ENCODE measurements at places on chromosomes 12 and 14.

DNA sequence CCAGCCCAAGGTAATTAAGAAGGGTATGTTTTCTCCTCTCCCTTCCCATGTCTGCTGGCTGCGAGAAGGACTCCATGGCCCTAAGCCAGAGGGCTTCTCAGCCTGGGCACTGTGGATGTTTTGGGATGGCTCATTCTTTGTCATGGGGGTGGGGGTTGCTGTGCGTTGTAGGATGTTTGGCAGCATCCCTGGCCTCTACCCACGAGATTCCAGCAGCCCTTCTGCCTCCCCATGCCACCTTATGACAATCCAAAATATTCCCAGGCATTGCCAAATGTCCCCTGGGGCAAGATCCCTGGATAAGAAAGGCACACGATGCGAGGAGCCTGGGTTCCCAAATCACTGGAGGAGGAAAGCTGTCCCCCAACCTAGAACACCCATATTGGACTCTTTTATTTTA is 36.4 kb downstream of the DAO start:
- no peak for DNase-seq

GRCh38 chr12:110577864-110578693 is 5.0 kb downstream of the PPTC7 start:
- DNase-seq, result peak; percentile 93

- no peak for DNase-seq
Measured at GRCh38 chr14:97782871-97783414, 985.8 kb downstream of the VRK1 start.

DNA sequence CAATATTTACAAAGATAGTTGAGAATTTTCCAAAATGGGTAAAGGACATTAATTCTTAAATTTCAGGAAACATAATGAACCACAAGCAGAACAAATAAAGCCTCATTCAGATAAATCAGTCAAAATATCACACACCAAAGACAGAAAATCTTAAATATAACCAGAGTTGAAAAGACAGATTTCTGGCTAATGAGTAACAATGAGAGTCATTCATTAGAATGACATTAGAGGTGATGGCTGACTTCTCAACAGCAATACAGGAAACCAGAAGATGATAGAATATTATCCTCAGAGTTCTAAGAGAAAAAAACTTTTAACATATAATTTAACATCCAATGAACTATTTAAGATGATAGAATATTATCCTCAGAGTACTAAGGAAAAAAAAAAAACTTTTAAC is 124.2 kb downstream of the DENND5B start:
- no peak for DNase-seq

DNA sequence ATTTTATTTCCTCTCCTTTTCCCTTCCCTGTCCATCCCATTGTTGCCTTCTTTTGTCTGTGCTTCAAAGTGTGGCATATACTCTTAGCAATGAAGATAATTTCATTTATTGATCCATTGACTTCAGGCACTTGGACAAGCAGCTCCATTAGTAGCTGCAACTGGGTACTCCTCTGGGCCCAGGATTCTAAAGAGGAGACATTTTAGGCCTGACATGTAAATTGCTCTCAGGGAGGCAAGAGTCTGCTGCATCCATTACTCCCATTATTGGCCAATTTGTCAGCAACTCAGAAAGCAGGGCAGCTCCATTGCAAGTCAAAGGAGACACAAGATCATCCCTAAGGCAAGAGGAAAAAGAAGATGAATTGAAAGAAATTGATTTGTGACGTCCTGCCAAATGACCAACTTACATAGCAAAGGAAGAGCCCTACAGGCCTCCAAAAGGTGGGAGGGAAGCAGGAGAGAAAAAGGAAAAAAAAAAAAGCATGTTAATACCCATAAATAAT is 1094.1 kb upstream of the FLRT2 start:
- no peak for DNase-seq

GRCh38 chr12:105922670-105923102 is 216.1 kb downstream of the NUAK1 start:
- peak; percentile 39 for DNase-seq

- no peak for DNase-seq
Measured at GRCh38 chr14:61104358-61104757, 123.3 kb downstream of the SLC38A6 start.

GRCh38 chr12:9928607-9929006 is 3.6 kb downstream of the CLEC2A start:
- no peak for DNase-seq

- DNase-seq, result no peak
Measured at GRCh38 chr12:123253641-123254459, 17.8 kb downstream of the CDK2AP1 start.

GRCh38 chr14:95128140-95128539 is 29.2 kb downstream of the DICER1 start:
- no peak for DNase-seq

DNA sequence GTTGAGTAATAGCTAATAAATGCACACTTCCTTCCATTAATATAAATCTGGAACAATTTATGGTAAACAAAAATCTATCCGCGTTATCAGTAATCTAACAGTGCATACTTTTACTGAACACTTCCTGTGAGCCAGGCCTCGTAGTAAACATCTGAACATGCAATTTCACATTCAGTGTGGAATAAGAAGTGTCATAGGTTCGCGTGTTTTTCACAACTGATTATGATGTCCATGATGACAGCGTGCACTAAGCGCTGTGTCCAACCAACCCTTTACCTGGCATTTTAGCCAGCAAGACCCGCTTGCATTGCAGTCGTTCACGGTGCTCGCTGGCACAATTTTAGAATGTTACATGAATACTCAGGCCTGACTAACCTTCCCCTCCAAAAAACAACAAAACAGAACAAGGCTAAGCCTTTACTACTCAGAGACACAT is 2.1 kb downstream of the PNMA1 start:
- no peak for DNase-seq

- DNase-seq, result peak; percentile 22
Measured at GRCh38 chr12:47017901-47018475, 61.4 kb upstream of the PCED1B start.

- no peak for DNase-seq
Measured at GRCh38 chr12:27243006-27243405, 1.1 kb upstream of the STK38L start.

DNA sequence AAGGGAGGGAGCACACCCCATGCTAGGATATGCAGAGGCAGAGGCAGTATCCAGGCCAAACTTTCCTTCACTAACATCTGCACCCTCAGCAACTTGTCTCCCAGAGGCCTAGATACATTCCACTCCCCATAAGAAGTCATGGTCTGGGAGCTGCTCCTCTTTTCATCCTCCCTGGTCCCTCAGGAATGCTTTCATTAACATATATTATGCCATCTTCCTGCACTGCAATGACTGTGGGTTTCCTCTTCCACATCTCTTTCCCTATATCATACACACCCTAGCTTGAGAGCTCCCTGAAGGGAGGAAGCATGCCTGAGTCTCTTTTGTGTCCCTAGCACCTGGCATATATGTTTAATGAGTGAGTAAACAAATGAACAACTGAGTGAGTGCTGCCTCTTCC is 8.6 kb downstream of the DDN start:
- no peak for DNase-seq

DNA sequence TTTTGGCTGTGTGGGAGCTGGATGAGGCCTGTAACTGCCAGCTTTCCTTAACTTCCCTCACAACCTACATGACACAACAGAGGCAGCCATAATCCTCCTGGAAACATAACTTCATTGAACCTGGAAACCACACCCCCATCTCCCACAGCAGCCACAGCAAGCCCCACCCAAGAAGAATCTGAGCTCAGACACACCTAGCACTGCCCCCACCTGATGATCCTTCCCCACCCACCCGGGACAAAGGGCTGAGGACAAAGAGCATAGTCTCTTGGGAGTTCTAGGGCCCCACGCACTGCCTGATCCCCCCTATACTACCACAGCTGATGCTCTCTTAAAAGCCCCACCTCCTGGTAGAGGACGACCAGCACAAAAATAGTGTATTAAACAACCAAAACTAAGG is 29.6 kb upstream of the TSPAN8 start:
- DNase-seq, result no peak

- DNase-seq, result peak; percentile 23
Measured at GRCh38 chr12:124404162-124404784, 109.4 kb downstream of the RFLNA start.

DNA sequence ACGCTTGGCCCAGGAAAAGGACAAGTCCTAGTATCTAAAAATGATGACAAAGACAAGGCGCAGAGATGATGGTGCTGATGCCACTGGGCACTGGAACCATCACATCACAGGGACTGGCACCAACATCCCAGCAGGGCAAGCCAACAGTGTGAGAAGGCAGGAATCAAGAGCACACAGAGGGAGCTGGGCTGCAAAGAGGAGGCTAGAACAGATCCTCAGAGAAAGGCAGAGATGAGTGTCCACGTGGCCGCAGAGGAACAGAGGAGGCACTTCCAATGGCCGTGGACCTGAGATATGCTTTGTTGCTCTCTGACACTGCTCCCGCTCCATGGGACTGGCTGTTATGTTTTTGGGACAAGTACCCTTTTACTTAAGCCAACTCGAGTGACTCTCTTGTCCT is 17.9 kb downstream of the FOXN3 start:
- no peak for DNase-seq

DNA sequence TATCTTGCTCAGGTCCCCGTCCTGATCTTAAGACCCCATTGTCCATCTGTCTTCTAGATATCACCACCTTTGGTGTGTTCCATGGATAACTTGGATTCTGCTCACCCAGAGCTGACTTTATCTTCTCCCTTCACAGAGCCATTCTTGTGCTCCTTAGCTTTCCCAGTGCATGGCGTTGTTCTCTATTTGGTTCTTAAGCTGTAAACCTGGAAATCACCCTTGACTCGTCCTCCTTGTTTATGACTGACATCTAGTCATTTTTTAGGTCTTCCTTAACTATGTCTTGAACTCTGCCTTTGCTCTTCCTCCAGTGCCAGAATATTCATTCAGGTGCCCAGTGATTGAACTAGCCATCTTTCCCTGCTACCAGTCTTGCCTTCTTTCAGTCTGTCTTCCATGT is 11.7 kb downstream of the STK38L start:
- DNase-seq, result no peak

- no peak for DNase-seq
Measured at GRCh38 chr14:95886366-95887056, 9.9 kb downstream of the TUNAR start.

DNA sequence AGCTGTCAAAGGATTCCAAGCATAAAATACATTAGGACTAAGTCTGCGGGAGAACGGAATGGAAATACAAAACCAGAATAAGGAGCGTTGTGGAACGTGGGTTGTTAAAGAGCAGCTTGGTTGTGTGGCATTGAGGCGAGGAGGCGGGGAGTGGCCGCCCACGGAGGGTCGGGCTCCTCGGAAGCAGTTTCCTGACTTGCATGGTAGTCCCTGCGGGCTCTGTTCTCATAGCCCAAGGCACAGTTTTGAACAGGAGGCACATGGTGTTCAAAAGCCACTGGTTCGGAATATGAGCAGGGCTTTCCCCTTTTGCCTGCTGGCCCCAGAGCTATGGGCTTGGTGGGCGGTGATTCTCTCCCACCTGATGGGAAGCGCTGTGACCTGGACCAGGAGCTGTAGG is 12.2 kb downstream of the DDX51 start:
- no peak for DNase-seq

GRCh38 chr12:29519585-29520182 is 22.2 kb upstream of the OVCH1 start:
- peak; percentile 56 for DNase-seq

- DNase-seq, result no peak
Measured at GRCh38 chr14:75312341-75312740, 33.7 kb downstream of the FOS start.

DNA sequence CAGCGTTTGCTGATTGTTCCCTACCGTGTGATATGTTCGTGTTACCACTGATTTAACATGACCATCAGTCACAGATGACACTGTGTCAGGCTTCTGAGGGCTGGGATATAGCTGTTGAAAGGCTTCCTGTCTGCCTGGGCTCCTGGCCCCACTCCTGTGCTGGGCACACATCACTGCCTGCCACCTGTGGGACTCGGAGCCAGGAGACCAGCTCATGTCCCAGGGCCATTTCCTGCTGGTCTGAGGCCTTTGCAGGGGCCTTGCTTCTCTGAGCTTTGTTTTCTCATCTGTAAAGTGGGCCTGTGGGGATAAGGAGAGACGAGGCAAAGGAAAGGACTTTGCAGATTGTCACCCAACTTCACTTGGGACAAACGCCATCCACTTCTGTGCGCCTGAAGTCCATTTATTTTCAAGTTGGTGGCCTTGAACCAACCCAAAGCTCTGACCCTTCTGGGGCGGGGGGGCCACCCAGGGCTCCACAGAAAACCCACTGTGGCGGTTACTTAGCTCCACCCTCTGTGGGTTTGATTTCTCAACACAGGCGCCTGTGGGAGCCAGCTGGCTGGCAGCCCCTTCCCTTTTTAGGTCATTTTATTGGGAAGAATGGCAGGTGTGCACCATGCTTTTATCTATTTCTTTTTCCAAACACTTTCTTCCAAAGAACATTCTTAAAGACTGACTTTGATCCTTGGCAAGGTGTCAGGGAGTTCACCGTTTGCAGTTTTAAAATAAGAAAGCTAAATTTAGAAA is 54.1 kb downstream of the BEGAIN start:
- DNase-seq, result no peak

DNA sequence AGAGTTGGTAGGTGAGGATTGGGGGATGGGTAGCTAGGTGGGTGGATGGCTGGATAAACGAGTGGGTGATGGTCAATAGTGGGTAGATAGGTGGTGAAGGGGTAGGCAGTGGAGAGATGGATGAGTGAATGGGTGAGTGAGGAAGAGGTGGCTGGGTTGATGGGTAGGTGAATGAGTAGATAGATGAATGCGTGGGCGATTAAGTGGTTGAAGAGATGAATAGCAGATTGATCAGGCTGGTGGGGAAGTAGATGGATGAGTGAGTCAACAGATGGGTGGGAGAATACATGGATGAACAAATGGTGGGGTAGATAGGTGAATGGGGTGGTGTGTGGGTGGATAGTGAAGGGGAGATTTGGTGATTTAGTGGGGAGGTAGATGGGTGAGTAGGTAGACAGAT is 51.1 kb downstream of the SYNE3 start:
- DNase-seq, result no peak

DNA sequence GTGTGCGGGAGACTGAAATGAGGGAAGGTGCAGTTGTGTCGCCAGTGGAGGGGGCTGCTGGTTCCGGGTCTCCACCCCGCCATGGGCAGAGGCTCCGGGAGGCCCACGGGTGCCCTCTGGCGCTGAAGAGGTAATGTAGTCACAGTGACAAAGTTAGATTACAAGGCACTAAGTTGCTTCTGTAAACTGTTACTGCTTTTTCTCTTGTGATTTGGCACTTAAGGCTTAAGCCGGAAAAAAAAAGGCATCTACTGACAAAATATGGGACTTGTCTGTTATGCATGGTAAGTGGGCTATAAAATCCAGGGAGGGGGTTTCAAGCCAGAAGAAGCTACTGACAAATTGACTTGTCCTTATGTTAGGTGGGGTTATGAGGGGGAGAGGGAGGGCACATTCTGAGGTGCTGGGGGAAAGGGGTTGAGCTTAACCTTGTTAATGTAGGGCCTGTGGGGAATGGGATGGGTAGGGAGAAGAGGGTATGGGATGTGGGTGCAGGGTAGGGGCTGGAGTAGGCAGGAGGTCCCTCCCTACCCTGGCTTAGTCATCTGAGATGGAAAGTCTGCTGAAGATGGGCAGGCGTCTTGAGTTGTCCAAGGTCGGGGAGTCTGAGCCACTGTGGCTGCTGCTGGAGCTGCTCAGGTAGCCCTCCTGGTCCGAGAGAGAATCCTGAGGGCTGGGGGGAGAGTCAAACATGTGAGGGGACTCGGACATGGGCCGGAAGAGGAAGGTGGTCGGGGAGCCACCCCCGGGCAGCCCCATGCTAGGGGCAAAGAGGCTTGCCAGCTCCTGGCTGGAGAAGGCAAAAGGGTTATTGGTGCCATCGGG is 3.7 kb downstream of the ZFP36L1 start:
- peak; percentile 79 for DNase-seq
